ENCODE measurements at places on chromosomes 2 and 18. TPM values are rescaled to one million over a fixed set of nuclear protein-coding genes. Genes with fewer than 3 reads are reported as not detected.

GRCh38 chr2:225867071-225867470 is 467.6 kb downstream of the NYAP2 start:
- no peak for DNase-seq

DNA sequence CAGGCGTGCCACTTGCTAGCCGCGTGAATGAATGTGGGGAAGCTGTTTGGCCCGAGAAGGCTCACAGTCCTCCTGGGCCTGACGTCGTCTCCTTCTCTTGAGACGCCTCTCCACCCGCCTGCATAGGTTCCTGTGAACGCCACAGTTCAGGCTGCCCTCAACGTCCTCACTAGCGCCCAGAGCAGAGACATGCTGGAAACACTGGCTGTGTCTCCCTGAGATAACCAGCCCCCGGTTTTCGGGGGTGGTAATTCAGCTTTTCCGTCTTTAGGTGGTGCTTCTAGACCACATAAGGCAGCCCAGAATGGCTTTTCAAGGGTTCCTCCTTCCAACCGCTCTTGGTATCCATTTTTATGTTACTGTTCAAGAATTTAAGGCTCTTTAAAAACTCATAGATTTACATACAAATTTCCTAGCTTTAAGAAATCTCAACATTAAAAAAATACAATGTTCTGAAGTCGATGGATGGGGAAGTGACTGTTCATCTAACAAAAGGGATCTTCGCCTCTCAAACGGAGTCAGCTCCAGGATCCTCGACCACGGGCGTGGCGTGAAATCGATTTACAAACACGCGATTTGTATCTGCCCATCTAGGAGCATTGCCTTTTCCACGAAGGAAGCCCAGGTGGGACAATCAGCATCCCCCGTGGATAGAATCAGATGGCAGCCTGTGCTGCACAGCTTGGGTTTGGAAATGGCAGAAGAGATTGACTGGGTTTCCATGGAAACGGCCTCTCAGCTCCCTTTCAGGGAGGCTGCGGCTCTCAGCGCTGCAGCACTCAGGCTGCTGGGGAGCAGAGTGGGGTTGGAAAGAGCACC is 110.6 kb upstream of the PXDN start:
- no peak for DNase-seq

DNA sequence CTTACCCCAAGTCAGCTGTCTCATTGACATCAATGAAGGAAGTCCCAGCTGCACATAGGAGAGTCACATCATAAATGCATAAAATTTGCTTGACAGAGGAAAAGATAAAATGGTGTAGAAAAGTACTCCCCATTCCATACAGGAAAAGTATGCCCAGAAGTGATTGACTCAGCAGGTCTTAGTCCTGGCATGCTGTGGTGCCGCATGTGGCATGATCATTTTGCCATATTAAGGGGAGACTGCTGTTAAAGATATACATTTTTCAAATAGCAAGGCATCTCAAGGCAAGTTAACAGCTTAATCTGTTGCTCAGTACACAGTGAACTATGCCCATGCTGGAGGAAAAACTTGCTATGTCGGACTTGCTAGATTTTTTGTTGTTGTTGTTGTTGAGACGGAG is 8.1 kb downstream of the COPS7B start:
- no peak for DNase-seq

ZNF385B gene
- not detected for total RNA-seq

HOXD1 gene
- not detected for total RNA-seq

Measured in activated CD4-positive, alpha-beta T cell treated with anti-CD3 and anti-CD28 coated beads, Interleukin-2, amount 10 ng/mL, durations not matched to agents 7 days and 5 days (primary cell).